ENCODE measurements at places on chromosomes 7 and 10.
A peak's percentile ranks its signal among the peaks of the same experiment; 100 is the strongest.

GRCh38 chr7:35716038-35716803 lies 21.3 kb upstream of the HERPUD2 start:
- peak; percentile 61 for DNase-seq

DNA sequence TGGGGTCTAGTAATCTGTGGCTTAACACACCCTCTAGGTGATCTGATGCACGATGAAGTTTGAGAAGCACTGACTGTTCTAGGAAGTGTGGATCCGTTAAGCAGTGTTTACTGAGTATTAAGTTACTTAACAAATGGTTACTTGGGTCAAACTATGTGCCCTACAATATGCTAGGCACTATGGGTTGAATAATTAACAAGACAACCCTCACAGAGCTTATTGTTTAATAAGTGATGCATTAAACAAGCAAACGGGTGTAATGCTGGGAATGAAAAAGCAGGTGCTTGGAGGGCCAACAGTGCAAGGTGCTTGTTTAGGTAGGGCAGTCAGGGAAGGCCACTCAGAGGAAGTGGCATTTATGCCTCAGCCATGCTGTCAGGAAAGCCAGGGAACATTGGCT lies 378.0 kb upstream of the PODXL start:
- no peak for DNase-seq

- no peak for DNase-seq
Measured at GRCh38 chr7:143050931-143051330, 1.2 kb upstream of the OR6V1 start.

GRCh38 chr7:151542606-151543130 lies 23.0 kb upstream of the RHEB start:
- DNase-seq = no peak

- no peak for DNase-seq
Measured at GRCh38 chr10:34731885-34732701, 83.0 kb downstream of the PARD3 start.

DNA sequence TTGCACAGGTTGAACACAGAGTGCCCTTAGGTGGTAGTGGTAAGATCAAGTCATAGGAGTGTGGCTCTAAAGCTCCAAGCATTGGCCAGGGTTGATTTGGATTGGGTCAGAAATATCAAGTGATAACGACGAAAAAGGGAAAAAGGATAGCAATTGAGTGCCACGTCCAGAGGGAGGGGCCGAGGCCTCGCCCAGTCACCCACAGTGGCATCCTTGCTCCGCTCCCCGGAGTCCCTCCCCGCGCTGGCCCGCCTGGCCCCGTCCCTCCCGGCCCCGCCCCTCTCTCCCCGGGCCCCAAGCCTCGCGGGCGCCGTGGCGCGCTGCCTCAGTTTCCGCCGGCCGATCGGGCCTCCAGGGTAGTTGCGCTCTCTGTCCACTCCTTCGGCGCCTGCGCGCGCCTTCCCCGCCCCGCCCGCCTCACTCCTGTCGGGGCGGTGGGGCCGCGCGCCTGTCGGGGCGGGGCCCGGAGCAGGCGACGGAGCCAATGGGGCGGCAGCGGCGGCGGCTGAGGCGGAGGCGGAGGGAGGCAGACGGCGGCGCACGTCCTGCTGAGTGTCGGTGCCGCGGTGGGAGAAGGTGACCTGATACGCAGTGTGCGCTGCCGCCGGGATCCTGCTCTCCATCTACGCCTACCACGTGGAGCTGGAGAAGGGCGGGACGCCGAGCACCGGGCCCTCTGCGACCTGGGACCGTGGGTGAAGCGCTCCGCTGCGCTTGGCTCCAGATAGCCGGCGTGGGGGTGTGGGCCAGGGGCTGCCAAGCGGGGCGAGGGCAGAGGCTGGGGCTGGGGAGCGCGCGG lies 209.1 kb upstream of the ZNF722 start:
- DNase-seq = no peak

- no peak for DNase-seq
Measured at GRCh38 chr10:267705-268104, 132.4 kb downstream of the ZMYND11 start.

DNA sequence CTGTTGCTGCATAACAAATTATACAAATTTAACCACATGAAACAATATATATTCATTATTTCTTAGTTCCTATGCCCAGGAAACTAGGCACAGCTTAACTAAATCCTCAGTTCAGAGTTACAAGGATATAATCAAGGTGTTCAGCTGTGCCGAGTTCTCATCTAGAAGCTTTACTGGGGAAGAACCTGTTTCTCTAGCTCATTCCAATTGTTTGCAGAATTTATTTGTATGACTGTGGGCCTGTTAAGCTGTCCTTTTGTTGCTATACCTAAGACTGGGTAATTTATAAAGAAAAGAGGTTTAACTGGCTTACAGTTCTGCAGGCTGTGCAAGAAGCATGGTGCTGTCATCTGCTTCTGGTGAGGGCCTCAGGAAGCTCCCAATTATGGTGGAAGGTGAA lies 21.8 kb upstream of the MDFIC start:
- DNase-seq = no peak

DNA sequence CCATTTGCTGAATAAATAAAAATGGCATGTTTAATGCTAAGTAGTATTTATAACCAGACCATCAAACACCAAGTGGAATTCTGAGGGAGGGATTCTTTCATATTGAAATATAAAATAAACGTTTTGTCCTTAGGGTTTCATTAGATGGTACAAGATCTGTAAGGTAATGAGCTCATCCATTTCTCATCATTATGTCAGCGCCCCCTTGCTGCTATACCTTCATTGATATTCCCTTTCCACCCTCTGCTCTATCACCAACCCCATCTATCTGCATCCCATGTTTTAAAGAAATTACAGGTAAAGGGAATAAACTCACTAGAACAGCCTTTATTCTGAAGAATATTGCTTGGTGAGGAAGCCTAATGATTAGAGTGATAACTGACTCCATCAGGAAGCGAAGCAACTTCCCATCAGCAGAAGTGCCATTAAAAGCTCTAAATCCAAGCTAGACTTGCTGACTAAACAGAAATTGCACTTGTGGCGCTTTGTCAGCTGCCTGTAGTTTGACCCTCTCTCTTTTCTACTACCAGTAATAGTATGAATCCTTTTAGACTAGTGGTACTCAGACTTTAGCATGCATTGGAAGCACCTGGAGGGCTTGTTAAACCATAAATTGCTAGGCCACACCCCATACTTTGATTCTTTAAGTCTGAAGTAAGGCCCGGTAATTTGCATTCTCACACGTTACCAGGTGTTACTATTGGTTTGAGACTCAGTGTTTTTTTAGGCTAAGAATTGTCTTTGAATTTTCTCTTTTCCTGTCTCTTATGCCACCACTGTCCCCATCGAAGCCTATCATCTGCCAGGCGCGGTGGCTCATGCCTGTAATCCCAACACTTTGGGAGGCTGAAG lies 27.5 kb downstream of the ADD3 start:
- DNase-seq = no peak

GRCh38 chr10:25743832-25744231 lies 190.2 kb upstream of the MYO3A start:
- DNase-seq = no peak

DNA sequence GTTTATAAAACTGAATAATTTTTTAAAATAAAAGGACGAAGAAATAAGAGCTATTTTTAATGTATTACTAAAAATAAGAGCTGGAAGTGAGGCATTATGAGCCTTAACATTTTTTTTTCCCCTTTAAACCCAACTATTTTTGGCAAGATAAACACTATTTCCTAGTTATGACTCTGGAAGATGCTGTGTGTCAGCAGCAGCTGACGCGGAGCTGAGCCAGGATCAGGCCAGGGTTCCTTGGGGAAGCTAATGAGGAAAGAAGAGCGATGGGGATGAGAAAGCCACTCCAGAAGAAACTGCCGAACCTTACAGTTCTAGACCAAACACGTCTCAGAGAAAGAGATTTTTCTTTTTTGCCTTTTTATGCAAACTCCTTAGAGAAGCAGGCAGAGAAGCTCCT lies 85.9 kb downstream of the USP6NL start:
- DNase-seq = no peak

DNA sequence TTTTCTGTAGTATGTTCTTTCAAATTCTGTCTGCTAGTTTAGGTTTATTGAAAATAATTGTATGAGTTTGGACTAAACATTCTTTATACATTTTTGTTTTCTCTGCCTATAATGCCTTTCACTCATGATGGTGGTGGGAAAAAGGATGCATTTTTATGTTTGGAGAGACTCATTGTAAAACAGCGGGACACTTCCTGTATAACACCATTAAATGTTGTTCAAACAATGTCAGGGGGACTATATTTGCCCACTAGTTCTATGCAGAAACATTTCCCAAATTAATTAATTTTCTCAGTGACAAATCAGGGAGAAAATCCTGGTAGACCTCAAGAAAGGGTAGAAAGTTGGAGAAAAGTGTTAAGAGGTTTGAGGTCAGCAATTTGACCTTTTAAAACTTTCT lies 207.7 kb downstream of the MALRD1 start:
- DNase-seq = no peak

DNA sequence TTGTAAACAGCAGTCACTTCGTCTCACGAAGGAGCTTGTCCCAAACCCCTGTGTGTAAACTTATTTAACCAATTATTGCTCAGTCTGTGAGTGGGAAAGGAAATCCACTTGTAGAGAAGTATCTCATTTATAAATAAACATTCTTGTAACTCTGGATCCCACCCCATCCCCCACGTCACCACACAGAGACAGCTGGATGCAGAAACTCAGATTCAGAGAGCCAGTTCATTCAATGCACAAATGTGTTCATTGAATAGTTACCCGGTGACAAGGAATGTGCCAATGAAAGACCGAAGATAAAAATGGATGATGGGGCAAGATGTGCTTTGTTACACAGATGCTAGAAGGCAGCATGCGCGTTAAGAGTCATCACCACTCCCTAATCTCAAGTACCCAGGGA lies 8.3 kb upstream of the OCM start:
- peak; percentile 22 for DNase-seq

GRCh38 chr7:48316768-48317167 lies 145.5 kb downstream of the ABCA13 start:
- DNase-seq = no peak

DNA sequence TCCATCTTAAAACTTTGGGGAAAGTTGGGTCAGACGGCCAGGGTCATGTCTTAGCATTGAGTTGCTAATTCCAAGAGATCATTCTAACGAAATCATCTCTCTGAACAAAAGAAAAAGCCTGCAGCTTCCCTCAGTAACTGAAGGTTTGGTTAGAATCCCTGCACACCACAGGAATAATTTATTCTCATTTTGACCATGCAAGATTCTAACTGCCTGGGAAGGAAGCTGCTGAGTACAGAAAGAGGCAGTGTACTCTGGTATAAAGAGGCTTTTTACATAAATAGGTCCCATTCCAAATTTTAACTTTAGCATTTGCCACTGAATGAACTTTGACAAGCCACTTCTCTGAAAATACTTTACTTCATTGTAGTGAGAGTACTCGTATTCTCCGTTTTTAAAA lies 76.9 kb upstream of the RSBN1L start:
- no peak for DNase-seq

- no peak for DNase-seq
Measured at GRCh38 chr10:132329565-132330485, 2.2 kb upstream of the LRRC27 start.

GRCh38 chr10:112631501-112632400 lies 184.7 kb downstream of the VTI1A start:
- no peak for DNase-seq

- no peak for DNase-seq
Measured at GRCh38 chr7:48108959-48109847, 20.1 kb downstream of the UPP1 start.

GRCh38 chr10:66836057-66836456 lies 89.8 kb upstream of the LRRTM3 start:
- no peak for DNase-seq

DNA sequence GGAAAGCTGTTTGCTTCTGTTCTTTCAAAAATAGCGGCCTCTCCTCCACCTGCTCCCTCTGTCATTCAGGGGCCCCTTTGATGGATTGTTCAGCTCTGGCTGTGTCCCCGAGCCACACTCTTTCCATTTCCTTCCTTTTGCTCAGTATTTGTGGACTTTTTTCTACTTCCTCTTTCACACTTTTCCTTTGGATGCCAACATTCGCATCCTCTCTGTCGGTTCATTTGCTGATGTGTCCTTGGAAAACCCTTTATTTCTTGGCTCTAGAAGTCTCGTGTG lies 11.7 kb upstream of the PWWP2B start:
- no peak for DNase-seq

- no peak for DNase-seq
Measured at GRCh38 chr7:66409493-66409892, 204.4 kb downstream of the TPST1 start.

GRCh38 chr7:116538138-116538537 lies 13.3 kb downstream of the CAV1 start:
- no peak for DNase-seq

- no peak for DNase-seq
Measured at GRCh38 chr7:106744563-106745091, 83.7 kb upstream of the CCDC71L start.

DNA sequence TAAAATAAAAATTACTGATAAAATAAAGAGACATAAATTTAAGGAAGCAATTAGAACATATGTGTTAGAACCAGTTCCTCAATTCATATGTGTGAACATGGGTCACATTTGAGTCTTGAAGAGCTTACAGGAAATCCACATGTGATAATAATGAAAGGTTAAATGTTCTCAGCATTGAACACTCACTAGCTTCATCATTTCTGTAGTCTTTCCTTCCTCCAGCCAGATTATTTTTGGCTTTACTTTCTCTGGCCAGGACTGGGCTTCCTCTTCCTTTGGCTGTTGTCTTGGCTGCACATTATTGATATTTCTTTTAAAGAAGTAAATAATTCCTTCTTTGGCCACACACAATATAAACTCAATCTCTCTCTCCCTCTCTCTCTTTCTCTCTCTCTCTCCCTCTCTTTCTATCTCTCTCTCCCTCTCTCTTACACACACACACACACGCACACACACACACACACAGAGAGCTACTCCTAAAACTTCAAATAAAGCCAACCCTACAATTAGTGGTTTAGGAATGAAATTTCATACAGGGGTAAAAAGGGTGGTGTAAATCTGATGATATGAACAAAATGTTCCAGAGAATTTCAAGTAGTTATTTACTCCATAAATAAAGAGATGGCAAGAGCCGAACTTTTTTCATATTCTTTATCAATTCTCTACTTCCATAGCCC lies 171.2 kb downstream of the REEP3 start:
- no peak for DNase-seq

GRCh38 chr7:129771928-129772479 lies 160.5 kb downstream of the NRF1 start:
- no peak for DNase-seq

GRCh38 chr7:121570365-121570764 lies 174.3 kb upstream of the FAM3C start:
- no peak for DNase-seq

DNA sequence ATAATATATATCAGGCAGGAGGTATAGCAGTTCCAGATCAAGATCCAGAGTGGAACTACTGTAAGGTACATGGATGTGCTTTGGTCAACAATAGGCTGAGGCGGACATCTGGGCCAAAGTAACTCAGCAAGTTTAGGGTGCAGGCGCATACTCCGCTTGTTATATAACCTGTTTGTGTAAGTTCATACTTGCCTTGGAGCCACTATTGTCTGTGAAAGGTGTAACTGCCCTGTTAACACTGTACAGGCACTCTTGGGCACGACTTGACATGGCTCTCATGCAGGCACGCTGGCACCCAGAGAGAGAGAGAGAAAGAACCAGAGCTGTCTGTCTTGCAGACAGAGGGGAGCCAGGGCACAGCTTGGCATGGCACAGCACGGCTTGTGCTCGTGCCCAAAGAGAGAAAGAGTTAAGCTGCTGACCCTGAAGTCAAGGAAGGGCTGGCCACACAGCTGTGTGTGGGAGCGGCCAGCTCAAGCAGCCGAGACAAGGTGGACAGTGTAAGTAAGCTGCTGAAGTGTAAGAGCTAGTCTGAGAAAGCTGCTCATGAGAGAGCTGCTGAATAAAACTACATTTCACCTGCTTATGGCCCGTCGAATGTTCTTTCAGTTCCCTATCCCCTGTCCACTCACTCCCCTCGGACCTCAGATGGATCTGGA lies 47.8 kb upstream of the KAT6B start:
- DNase-seq = no peak

All from amygdala (tissue), 56 donors.